Caco-2 (cell line): ENCODE measurements at places on chromosomes 12 and 14.

DNA sequence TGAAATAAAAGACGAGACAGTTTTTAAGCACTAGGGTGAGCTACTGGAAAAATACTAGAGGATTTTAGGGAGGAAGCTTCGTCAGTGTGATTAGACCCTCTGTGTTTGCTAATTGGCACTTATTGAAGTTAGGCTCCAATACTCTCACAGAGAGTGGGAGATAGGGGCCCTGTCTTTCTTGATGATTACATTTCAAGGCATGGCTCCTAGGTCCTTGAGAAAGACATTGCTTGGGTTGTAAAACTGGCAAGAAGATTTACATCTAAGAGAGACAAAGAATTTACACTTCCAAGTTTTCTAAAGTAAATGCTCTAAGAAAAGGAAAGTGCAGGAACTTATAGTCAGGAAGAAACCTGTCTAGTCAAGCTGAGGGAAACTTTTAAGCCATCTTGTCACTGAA lies 183.2 kb downstream of the C12orf50 start:
- no peak for DNase-seq

DNA sequence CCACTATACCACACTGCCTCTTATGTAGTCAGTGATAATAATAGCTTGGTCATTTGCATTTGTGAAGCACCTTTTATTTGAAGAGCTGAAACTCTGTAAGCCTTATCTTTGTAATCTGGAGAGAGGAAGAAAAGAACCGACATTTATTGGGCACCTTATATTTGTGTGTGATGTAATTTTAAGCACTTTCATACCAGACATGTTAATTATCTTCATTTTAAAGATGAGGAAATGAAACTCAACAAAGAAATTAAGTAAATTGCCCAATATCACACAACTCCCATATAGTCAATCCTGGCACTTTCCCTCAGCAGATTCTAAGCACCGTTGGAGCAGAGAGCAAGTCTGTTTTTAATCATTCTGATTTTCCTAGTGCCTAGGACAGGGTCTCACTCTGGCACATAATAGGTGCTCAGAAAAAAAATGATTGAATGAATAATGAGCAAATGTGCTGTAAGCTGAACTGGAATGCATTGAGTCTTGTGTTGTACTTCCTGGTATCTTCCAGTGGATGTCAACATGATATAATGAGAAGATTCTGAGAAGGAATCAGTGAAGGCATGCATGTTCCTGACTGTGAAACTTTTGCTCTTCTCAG lies 418.9 kb downstream of the ZFP36L1 start:
- DNase-seq, result no peak

DNA sequence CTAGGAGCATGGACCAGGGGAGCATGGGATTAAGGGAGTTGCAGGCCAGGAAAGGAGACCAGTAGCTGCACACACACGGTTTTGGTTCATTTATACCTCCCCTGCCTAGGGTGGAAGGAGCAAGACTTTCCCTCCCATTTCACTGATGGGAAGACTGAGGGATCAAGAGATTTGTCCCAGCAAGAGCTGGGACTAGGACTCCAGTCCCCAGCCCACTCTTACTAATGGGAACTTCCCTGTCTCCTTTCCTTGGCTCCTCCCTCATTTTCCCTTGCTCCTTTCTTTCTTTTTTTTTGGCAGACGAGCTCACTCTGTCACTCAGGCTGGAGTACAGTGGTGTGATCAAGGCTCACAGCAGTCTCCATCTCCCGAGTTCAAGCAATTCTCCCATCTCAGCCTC lies 13.0 kb downstream of the SCNN1A start:
- DNase-seq, result no peak

- DNase-seq, result no peak
These were observed 33.7 kb downstream of the RFLNA start for GRCh38 chr12:124328636-124329035.

GRCh38 chr12:69101505-69101904 lies 137.9 kb upstream of the CPSF6 start:
- no peak for DNase-seq
